Suprapubic skin (tissue), 4 donors: ENCODE measurements at places on chromosomes 1 and 21.

GRCh38 chr21:15397258-15397657 is 332.5 kb upstream of the NRIP1 start:
- DNase-seq: no peak

GRCh38 chr1:117613969-117614729 is 8.3 kb downstream of the TENT5C start:
- no peak for DNase-seq

- no peak for DNase-seq
Measured at GRCh38 chr1:63645317-63645716, 52.1 kb downstream of the PGM1 start.

GRCh38 chr1:44786841-44787426 is 1.0 kb downstream of the BEST4 start:
- no peak for DNase-seq

DNA sequence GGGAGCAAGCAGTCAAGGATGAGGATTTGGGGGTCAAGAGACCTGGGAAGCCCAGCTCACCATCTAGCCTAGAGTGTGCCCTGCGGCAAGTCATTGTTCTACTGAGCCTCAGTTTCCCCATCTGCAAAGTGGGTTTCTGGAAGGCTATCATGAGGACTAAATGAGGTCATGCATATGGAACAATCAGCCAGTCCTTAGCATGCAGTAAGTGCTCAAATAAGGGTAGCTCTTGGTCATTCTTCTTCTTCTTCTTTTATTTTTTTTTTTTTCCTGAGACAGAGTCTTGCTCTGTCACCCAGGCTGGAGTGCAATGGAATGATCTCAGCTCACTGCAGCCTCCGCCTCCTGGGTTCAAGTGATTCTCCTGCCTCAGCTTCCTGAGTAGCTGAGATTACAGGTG is 99.9 kb upstream of the RUNX3 start:
- no peak for DNase-seq

- DNase-seq: no peak
Measured at GRCh38 chr1:44047131-44047530, 15.9 kb upstream of the SLC6A9 start.

DNA sequence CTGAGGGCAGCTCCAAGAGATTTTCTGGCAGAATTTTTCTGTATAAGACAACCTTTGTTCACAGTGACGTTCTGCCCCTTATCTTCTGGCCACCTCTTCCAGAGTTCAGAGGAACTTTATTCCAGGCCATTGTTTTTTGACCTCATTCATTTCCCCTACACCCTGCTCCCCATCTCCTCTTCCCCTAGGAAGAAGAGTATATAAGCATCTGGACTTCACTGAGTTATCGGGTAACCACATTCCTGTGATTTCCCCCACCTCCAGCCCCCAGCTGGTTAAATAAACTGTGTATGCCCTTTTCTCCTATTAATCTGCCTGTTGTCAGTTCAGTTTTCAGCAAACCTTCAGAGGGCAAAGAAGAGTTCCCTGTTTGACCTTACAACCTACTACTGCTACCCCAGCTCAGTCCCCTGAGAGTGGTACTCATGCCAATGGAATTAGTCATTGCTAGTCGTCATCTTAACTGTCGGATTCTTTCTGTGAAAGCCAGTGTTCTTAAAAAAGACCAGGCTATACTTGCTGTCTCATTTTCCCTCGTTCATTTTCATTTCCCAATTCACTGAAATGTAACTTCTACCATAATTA is 14.3 kb upstream of the ALG14 start:
- no peak for DNase-seq

DNA sequence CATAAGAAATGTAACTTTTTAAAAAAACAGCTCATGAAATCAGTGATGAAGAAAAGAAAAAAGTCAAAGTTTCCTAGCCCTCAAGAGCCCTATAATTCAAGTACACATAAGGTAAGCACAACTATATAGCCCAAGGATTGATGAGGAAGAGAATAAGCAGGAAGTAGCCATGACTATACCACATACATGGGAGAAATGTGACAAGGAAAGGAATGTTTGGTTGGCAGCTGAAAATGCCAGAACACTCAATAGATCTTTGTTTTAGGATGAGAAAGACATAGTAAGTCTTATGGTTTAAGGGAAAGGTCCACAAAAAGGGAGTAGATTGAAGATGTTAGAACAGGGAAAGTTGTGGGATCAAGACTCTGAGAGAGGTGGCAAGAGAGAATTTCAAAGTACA is 5.7 kb downstream of the DOCK7 start:
- no peak for DNase-seq

- DNase-seq: no peak
Measured at GRCh38 chr1:45353685-45354084, 13.4 kb upstream of the MUTYH start.

DNA sequence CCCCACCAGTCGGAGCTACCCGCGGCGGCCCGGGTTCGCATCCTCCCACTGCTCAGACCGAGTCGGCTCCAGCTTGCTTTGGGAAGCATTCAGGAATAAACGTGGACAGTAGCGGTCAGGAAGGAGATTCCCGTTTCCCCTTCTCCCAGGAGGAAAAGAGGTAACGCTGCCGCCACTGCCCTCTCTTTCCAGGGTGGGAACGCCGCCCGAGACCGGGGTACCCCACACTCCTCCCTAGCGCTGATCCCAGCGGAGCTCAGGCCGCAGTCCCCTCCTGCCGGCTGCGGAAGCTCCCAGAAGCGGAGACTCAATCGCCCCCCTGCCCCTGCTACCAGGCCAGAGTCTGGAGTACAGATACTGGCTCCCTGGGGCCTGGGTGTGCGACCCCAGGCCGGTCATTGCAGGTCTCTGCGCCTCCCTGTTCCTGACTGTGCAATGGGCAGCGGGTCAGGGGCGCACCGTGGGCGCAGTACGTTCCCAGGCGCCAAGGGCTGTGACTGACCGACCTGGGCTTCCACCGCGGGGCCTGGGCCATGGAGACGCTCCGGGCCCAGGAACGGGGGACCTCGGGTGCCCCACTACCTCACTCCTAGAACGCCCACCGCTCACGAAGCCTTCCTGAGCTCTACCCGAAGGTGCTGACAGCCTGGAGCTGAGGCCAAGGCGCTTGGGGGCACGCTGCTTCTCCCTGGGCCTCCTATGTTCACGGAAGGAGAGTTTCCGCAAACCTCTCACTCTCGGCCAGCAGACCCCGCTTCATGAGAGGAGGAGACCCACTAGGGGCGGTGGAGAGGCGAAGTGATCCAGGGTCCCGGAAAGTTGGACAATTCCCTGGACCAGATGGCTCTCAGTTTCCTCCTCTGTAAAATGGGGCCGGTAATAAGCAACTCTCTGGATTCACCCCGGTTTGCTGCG is 7.8 kb downstream of the DMRTA2 start:
- no peak for DNase-seq

DNA sequence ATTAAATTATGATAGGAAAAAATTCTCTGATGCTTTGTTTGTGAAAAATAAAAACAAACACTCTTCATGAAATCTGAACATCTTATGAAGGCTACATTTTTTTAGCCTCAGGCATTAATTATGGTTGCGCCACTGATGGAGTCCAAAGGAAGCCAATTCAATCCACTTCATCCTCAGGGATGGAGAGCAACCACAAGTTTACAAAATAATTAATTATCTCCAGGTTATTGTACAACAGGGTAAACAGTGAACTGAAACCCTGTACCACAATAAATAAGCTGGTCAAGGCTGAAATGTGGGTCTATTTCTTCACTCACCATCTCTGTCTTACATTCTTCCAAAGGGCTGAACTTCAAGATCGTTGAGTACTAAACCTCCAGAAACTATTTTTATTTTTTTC is 49.2 kb downstream of the MRPL39 start:
- no peak for DNase-seq

- no peak for DNase-seq
Measured at GRCh38 chr1:111769517-111770146, 13.9 kb downstream of the DDX20 start.
